ENCODE measurements at places on chromosomes 2 and 18.
A peak's percentile ranks its signal among the peaks of the same experiment; 100 is the strongest.

GRCh38 chr2:134690629-134691215 lies 28.1 kb downstream of the TMEM163 start:
- DNase-seq, result no peak

DNA sequence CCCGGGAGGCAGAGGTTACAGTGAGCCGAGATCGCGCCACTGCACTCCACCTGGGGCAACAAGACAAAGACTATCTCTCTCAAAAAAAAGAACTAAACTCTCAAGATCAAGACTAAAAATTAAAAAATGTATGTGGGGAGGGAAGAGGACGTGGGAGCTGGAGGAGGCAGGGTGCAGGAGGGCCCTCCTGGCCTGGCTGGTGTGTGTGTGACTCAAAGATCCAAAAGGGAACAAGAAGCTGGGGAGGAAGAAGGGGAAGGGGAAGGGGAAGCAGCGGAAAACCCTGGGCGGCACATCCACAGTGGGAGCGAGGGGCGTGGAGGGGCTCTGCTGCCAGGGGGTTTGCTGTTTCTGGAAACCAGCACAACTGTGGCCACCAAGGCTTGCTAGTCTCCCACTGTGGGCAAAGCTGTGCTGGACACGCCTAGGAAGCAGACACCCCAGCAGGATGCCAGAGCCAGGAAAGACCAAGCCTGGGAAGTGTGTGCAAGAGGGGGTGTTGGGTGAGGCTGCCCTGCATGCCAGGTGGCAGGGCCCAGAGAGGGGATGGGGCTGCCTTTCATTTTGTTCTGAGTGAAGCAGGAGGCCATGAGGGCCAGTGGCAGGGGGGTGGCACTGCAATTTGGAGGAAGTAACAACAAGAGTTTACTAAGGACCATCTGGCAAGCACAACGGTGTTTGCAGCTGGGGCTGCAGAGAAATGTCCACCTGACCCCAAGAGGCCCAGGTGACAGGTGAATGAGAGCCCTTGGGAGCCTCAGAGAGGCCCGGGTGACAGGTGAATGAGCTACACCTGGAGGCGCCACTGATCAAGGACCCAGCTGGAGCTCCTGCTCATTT lies 44.5 kb downstream of the ANO7 start:
- no peak for DNase-seq

DNA sequence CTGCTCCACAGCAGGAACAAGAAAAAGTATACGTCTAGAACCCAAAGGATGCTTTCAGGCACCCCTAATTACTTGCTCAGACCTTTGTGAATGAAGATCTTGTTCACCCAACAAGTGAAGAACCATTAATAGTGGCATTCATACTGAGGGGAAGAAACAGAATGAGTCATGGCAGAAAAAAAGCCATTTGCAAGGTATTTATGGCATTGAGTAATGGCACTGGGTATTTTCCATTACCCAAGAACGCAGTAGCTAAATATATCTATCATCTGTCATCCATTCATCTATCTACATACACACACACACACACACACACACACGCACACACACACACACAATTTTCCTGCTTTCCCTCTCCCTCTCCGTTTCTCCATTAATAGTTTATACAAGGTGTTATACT lies 56.4 kb upstream of the XIRP2 start:
- no peak for DNase-seq

DNA sequence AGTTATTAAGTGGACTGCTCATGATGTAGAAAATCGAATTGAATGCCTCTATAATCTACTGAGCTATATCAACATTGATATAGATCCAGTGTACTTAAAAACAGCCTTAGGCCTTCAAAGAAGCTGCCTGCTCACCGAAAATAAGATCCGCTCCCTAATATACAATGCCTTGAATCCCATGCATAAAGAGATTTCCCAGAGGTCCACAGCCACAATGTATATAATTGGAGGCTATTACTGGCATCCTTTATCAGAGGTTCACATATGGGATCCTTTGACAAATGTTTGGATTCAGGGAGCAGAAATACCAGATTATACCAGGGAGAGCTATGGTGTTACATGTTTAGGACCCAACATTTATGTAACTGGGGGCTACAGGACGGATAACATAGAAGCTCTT lies 2.0 kb downstream of the KLHL23 start:
- no peak for DNase-seq

- DNase-seq, result no peak
Observed at GRCh38 chr18:76957384-76958355, 135.3 kb downstream of the ZNF236 start.

- DNase-seq, result no peak
Observed at GRCh38 chr18:13471971-13472628, 253.5 kb downstream of the LDLRAD4 start.

GRCh38 chr2:137886083-137886831 lies 78.0 kb upstream of the HNMT start:
- no peak for DNase-seq

DNA sequence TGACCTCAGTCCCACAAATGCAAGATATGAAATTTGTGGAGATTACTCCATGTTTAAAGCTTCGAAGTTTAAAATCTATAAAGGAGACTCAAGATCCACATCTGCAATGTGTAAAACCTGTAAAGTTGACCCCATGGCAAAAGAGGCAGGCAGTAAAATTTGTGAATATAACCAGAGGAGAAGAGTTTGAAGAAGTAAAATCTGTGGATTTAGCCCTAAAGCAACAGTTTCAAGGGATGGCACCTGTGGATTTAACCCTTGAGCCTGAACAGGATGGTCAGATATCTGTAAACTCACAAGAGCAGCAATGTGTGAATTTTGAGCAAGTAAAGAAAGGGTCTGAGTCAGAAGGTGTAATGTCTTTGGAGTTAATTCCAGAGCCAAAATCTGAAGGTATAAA lies 11.2 kb upstream of the ZNF512 start:
- DNase-seq, result no peak

- no peak for DNase-seq
Observed at GRCh38 chr2:98445683-98446581, 1.3 kb downstream of the INPP4A start.

- DNase-seq, result peak; percentile 37
Observed at GRCh38 chr2:50143822-50144575, 887.9 kb downstream of the NRXN1 start.

DNA sequence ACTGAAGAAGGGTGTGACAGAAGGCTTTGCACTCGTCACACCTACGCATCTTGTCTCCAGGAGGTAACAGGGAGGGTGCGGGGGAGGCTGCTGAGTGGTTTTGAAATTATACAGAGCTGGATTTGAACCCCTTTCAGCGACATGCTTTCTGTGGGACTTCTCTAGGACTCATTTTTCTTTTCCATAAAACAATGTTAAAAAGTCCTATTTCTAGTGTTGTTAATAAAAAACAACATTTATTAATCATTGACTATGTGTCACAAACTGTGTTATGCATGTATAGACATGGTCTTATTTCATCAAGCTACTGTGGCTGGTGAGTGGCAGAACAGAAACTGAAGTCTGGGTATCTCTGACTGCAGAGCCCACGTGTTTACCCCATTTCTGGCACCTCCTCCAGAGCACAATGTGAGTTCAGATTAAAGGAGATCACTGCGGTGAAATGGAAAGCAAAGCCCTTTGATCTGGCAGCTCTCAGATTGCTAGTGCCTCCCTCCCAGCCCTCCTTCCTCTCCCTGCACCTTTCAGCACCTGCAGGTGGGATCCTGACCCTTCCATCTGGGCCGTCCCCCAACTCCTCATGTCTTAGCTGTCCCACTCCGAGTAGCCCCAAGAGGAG lies 315.5 kb upstream of the MYT1L start:
- DNase-seq, result no peak

DNA sequence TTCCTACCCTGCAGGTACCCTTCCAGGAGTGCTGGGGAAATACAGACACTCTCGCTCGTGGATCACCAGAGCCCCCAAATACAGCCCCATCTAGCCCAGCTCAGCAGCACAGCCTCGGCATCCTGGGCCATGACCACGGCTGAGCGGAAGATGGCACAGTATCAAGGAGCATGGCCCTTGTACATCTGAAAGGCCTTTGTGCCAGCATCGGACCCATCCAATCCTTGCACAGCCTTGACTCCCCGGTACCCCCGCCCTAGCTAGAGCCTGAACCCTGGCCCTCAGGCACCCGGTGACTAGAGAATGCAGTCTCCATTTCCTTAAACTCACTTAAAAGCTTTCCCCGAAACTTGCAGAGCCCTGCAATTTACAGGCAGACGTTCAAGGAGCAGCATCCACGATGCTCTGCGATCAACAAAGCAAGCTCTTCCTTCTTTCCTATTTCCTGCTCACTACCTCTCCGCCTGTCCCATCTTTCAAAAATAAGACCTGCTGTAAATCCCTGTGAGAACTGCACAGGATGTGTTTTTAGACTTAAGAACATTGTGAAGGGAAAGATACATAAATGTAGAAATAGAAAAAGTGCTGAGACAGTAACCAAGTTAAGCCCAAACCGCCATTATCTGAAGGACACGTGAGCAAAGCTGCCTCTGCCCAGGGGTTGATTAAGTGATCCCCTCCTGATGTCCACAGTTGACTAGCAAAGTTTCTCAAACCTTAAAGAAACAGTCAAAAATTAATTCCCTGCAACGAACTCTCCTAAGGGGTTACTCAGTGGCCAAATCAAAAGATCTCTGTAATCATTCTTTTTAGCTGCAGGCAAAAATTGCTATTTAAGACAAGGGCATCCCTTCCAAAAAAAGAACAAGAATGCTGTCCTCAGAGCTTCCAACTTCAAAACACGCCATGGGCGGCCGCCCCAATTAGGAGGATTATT lies 48.5 kb downstream of the ZNF516 start:
- no peak for DNase-seq

GRCh38 chr2:195709901-195710806 lies 53.1 kb downstream of the SLC39A10 start:
- DNase-seq, result no peak

DNA sequence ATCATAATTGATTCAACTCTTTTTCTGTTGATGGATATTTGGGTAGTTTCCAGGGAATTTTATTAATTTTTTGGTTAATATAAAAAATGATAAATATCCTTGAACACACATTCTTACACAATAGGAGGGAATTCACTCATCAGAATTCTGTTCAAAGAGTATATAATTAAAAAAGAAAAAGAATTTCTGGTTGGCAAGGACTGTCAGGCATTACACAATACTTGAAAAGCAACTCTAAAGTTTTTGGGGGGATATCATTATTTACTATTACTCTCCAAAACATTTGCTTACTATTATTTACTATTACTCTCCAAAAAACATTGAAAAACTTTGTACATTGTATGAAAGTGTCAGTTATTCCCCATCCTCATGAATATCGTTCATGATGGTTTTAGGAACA lies 38.0 kb downstream of the G6PC2 start:
- DNase-seq, result no peak

DNA sequence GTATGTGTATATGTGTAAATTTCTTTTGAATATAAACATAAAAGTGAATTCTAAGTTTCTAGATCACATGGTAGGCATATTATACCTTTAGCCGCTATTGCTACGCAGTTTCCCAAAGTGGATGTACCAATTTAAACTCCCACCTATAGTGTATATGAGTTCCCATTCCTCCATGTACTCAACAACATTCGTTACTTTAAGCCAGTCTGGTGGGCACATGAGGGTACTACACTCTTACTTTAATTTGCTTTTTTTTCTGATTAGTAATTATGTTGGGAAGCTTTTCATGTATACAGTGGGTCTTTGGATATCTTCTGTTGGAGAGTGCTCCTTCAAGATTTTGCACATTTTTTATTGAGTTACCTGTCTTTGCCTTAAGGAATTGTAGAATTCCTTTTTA lies 683.8 kb downstream of the ERBB4 start:
- no peak for DNase-seq

DNA sequence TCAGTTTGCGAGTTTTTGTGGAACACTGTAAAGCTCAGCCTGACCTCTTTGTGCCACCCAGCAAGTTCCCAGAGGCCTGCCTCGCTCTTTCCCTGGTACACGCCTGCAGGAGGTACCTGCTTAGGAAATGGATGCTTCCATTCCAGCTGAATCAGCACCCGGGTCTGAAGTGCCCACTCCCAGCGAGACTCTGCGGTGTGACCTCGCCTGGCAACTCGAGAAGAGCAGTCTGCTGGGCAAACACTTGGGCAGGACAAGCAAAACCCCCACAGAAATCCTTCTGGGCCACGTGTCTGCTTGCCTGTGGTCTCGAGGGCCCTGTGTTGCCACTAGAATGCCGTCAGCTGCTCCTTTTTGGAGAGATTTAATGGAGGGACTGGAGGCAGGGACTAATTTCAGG lies 127.6 kb downstream of the MAPK4 start:
- DNase-seq, result no peak

DNA sequence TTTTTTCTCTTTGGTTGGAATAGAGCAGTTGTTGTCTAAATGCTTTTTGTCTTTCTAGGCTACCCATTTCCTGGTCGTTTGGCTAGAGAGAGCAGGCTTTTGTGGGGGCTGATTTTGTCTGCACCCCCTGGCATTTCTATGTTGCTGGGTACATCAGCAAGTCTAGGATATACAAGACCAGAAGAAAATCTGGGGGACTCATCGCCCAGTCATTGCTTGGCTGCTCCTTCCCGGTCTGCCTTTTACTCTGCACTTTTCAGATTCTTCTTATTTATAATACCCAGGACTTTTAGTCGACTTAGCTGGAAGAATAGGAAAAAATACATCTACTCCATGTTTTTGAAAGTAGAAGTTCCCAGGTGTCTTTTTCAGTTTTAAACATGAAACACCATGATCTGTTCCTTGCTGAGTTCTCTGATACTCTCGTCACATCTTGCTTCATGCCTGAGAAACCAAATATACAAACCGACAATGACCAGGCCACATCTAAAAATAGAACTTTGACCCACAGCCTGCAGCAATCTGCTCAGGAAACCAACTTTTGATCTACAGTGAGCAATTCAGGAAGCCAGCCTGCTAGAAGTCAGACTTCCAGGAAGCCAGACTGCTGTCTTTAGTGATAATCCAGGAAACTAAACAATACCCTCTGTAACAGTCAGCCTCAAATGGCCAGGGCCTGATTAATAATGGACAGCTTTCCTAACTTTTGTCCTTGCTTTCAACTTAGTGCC lies 163.8 kb upstream of the MEX3C start:
- DNase-seq, result no peak

DNA sequence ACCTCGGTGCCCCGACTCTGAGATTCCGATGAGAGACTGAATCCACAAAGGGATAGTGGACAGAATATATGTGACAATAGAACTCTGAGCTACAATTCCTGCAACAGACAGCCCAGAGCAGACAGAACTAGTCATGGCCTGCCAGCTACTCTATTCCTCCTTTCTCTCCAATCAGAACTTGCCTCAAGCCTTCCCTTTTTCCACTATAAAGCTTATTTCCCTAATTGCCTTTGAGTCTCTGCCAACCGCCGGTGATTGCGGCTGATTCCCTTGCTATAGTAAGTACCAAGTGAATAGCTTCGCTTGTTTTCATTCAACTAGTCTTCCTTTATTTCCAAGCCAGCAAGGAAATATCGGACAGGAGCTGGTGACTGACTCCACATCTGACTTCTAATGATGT lies 96.8 kb downstream of the DSC3 start:
- DNase-seq, result no peak

GRCh38 chr2:191218292-191218898 lies 26.8 kb upstream of the MYO1B start:
- DNase-seq, result peak; percentile 31

Measured in urinary bladder (tissue), 4 donors.